Stimulated activated CD4-positive, alpha-beta T cell treated with anti-CD3 and anti-CD28 coated beads, Interleukin-2, amount 100 ng/mL, for 48 hours (primary cell): ENCODE measurements at places on chromosomes 6 and 20.

GRCh38 chr6:35043381-35044130, 97.6 kb downstream of the TCP11 start:
- no peak for DNase-seq

DNA sequence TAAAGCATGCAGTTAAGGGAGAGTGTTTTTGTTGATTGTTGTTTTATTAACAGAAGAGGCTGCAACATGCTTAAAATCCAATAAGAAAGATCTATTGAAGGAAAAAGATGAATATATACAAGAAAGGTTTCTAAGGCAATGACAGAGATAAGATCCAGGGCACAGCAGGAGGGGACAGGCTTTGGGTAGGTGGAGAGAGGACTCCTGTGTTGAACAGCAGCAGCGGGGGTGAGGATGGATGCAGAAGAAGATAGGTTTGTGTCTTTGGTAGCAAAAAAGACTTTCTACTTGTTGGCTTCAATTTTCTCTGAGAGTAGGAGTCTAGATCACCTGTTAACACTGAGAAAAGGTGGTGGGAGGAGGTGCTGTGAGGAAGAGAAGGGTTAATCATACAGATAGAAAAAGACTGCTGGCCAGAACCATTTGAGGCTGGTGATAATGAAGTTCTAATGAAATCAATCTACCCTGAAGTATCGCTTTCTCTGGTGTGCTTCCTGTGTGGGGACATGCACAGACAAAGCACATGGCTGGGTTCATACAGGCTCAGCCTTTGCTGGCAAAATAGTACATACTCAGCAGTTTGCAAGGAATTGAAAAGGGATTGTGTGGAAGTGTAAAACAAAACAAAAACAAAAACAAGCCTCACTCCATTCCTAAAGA, 17.2 kb upstream of the DST start:
- no peak for DNase-seq

DNA sequence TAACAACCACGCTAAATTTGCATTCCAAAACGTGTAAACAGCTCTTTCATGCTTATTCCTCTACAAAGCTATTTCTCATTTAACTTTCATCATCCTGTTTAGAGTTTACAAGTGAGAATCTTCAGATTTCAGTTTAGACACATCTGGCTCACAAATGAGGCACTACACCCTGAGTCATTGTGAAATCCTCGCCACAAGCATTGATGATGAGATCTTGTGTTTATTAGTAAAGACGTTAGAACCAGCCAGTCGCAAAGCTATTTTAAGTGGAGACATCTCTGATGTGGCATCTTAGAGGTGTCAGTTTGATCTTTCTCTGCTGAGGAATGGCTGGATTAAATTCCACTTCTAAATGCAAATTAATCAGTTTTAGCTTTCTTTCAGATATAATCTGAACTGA, 8.3 kb upstream of the ISM1 start:
- DNase-seq = no peak

DNA sequence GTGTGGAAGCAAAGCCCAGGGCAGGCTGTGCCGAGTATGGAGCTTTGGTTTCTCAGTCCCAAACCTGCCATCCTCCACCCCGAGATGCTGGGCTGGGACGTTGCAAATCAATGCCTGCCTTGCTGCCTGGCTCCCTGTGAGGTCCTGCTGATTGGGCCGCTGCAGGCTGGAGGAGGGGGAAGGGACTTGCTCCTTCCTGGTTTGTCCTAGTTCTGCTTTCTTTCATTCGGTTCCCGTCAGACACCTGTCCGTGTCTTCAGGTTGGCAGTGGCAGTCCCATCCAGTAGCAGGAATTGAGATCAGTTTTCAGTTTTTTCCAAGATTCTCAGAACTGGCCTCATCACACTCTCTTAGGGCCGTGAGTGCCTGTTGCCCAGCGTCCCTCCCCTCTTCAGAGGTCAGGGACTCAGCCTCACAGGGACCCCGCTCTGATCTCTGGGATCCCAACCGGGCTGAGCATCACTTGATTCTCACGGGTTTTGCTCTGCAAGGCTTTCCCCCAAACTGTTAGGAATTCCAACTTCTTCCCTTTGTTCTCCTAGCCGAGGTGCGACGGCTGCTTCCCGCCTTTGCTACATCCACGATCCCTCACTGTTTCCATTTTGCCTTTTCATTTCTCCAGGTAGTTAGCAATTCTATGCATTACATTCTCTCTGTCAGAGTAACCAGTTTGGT, 24.2 kb upstream of the TAGAP start:
- DNase-seq = no peak

DNA sequence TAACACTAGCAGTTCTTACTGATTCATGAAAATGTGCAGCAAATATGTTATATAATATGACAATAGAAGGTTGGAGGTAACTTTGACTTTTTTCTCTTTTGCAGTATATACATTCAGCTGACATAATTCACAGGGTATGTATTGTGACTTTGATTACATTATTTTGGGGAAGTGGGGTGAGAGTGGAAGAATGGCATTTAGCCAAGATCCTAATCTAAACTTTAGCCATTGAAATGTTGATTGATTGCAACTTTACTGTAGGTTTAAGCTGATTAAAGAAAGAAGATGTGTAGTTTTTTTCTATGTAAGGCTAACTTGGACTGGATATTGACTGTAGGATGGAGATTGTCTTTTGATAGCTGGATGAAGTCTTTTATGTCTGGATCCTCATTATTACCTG, 46.0 kb downstream of the MAPK14 start:
- DNase-seq = no peak

GRCh38 chr6:21599051-21599696, 5.6 kb downstream of the SOX4 start:
- DNase-seq = no peak

- DNase-seq = no peak
Measured at GRCh38 chr20:54129350-54129749, 44.4 kb downstream of the CYP24A1 start.
